ENCODE measurements at places on chromosomes 1 and 21.

DNA sequence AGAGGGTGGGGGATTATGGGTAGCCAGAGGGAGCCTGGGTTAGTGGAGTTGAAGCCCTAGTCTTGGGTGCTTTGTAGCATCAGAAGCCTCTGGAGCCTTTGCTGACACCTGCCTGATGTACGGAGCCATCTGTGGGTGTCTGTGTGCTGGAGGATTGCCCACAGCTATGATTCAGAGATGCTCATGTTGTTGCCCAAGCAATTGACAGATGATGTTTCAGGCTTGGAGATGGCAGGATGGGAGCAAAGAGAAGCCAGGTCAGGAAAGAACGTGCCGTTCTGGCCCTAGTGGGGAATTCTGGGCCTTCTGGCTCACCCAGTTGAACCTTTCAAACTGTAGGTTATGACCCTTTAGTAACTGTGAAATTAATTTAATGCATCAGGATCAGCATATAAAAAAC, 27.6 kb downstream of the COQ8A start:
- peaks cover 2% of the 10 kb centered on the region for H3K4me1 ChIP-seq
- DNase-seq, result no peak
- H3K4me3 ChIP-seq, result no peak overlapping the region
- peaks cover 89% of the 10 kb centered on the region for H3K36me3 ChIP-seq
- no peaks in the 10 kb centered on the region for H3K27me3 ChIP-seq
- H3K27ac ChIP-seq, result no peak overlapping the region

GRCh38 chr1:232752365-232752764, 52.9 kb upstream of the MAP10 start:
- no peaks in the 10 kb centered on the region for H3K36me3 ChIP-seq
- H3K4me1 ChIP-seq, result no peaks in the 10 kb centered on the region
- no peak overlapping the region for H3K4me3 ChIP-seq
- H3K27me3 ChIP-seq, result no peaks in the 10 kb centered on the region
- no peak for DNase-seq

- H3K36me3 ChIP-seq, result no peaks in the 10 kb centered on the region
- no peak overlapping the region for H3K4me3 ChIP-seq
- no peaks in the 10 kb centered on the region for H3K27me3 ChIP-seq
- H3K27ac ChIP-seq, result no peak overlapping the region
Observed at GRCh38 chr1:241592273-241592958, 47.8 kb downstream of the CHML start.

- no peaks in the 10 kb centered on the region for H3K4me1 ChIP-seq
- H3K27me3 ChIP-seq, result no peaks in the 10 kb centered on the region
- H3K36me3 ChIP-seq, result no peaks in the 10 kb centered on the region
Observed at GRCh38 chr1:60678391-60678790, 404.0 kb upstream of the NFIA start.

DNA sequence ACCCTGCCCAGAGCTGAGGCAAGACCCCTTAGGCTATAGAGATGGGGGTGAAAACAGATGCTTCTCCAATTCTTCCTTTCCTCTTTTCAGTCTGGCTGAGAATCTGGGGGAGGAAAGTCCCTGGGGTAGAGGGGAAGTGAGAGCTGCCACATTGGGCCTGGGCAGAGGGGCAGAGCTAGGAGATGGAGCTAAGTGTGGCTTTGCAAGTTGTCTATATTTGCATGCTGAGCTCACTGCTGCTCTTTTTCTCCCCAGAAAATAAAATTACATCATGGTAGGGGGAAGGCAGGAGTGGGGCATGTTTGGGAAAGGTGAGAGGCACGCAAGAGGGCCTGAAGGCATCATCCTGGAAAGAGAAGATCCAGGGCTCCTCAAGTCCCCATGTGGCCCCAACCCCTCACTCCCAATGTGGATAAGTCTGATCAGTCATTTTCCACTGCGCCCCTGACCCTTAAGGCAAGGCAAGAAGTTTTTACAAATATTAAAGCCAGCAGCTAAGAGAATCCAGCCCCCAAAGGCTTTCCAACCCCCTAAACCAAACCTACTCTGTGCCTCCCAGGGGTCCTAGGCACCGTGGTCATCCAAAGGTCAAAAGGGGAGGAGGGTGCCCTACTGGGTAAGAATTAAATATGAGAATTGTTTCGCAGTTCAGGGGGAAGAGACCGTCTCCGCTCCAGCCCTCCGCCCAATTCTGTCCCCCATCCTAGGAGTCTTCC, 500 bp upstream of the PEA15 start:
- DNase-seq, result no peak
- peaks cover 14% of the 10 kb centered on the region for H3K36me3 ChIP-seq
- H3K27ac ChIP-seq, result peak overlapping the region; percentile 97

All from esophagus squamous epithelium (tissue), 5 donors.